Activated T-helper 1 cell treated with Interleukin-2 at 50 U/mL for 16 hours (primary cell): ENCODE measurements at places on chromosomes 7 and 10.
A peak's percentile ranks its signal among the peaks of the same experiment; 100 is the strongest.

GRCh38 chr10:86819567-86819966 lies 63.1 kb downstream of the BMPR1A start:
- no peak for DNase-seq

GRCh38 chr7:103996639-103997038 lies 7.2 kb upstream of the RELN start:
- DNase-seq: no peak

DNA sequence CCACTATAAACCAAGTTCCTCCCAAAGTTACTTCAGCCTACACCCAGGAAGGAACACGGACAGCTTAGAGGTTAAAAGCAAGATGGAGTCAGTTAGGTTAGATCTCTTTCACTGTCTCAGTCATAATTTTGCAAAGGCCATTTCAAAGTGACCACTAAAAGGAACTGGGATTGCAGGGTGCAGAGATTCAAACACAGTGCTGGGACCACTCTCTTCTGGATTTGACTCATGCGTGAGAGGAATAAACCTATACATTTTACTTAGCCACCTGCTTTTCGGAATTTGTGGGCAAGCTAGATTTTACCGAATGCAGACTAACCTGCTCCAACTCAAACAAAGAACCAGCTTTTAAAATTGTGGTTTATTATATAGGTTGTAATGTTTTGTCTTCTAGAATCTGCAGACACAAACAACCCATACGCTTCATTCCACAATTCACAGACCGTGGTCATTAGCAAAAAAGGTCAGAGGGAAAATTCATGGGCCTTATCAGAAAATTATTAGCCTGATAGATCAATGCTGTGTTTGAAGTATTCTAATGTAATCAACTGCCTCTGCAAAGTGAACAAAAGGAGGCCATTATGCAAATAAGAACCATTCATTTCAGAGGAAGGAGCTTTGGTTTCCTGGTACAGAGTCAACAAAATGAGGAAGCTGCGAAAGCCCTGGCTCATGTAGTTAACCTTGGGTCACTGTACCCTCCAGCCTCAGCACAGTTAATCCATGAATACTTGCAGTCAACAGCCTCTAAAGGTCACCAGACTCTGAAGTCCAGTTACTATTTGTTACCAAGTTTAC lies 342.7 kb upstream of the KLF6 start:
- DNase-seq: no peak

GRCh38 chr10:78627254-78627795 lies 441.4 kb upstream of the ZMIZ1 start:
- no peak for DNase-seq

DNA sequence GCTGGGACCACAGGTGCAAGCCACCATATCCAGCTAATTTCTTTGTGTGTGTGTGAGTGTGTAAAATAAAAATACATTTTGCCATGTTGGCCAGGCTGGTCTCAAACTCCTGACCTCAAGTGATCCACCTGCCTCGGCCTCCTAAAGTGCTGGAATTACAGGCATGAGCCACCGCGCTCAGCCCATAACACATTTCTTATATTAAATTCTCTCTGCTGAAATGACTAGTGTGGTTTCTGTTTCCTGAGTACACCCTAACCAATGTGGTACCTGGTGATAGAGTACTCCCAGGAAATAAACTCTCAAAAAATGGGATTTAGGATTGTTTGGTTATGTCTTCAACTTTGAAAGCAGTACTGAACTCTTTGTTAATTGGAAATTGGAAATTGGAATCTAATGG lies 19.4 kb upstream of the FHIP2A start:
- no peak for DNase-seq

- peak; percentile 25 for DNase-seq
Measured at GRCh38 chr7:1555813-1556543, at the start of gene TMEM184A. TSS of gene TMEM184A (minus strand) at chr7:1556205. CDS start at chr7:1555484, 721 bp downstream.

GRCh38 chr10:115985786-115986185 lies 287.2 kb downstream of the GFRA1 start:
- DNase-seq: no peak
